ENCODE measurements at places on chromosomes 1 and 21.

GRCh38 chr1:60279798-60280197 is 206.2 kb upstream of the C1orf87 start:
- no peak for DNase-seq

DNA sequence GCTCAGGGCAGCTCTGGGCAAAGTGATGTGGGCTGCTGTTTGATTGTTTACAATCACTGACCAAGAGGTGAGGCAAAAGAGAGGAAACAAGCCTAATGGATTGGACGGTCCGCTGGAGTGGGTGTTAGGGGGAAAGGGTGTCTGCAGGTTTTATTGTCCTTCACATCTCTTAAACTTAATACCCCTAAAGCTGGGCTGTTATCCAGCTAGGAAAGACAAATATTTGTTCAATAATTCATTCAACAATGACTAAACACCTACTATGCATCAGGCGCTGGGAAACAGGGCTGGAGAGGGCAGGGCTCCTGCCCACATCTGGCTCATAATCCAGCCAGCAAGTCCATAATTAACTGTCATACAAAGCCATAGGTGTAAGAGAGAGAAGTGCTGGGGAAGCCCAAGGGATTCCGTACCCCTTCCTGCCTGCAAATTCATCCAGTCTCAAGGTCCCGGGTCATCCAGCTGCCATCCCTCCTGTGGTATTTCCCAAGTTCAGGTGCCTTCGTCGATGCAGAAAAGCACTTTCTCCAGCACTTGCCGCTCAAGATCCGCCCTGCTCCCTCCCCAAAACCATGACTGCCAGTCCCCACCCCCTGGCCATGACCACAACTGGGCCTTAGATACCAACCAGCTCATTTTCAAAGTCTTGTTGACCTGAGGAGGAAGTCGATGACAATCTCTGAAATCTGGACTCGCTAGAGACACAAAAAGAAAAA is 10.7 kb downstream of the TMEM63A start:
- no peak for DNase-seq

DNA sequence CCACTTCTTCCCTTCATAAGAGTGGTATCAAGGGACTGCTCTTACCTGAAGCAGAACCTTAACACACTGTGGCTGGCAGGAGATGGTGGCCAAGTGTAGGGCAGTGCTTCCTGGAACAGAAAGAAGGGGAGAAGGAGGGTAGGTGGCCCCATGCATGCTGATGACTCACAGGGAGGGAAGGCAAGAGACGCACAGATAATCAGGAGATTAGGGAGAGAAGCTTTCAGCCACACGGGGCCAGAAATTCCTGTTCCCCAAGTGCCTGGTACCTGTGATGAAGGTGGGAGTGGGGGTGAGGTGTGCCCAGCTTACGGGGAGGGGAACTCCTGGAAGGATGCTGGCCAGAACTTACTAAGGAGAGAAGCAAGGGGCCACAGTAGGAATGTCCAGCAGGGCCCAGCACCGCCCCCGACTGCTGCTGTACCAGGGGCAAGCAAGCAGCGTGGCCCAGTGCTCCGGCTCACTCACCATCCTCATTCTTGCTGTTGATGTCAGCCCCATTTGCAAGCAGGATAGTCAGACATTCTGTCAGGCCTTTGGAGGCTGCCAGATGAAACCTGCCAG is 7.7 kb downstream of the ANKRD35 start:
- DNase-seq = no peak

DNA sequence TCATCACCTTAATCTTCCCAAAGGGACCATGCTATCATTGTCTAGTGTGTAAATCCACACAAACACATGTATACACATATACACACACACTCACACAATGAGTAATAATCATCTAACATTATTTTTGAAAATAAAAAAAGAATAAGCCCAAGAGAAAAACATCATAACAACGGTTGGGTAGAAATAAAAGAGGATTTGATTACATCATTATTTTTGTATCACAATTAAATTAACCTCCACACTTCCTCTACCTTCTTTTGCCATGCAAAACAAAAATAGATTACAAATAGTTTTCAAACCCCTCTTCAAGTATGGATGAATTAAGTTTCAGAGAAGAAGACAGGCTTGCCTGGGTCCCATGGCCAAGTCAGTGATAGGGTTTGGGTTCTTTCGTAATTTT is 238.1 kb downstream of the VAV3 start:
- DNase-seq = no peak

DNA sequence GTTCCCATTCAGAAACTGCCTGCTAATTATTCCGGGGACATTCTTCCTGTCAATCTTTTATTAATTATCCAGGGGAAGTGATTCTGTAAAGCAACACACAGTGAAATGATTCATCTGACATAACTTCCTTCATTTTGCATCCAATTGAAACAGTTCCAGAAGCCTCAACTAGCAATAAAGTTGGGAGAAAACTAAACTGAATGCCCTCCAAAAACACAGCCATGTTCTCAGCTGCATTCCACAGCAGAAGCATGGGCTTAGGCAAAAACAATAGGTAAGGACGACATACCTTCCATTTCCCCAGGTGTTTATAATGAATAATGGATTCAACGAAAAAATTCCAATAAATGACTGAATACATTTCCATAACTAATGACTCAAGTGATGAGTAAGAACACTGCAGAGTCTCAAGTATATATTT is 36.9 kb upstream of the TARBP1 start:
- DNase-seq = peak; percentile 17

DNA sequence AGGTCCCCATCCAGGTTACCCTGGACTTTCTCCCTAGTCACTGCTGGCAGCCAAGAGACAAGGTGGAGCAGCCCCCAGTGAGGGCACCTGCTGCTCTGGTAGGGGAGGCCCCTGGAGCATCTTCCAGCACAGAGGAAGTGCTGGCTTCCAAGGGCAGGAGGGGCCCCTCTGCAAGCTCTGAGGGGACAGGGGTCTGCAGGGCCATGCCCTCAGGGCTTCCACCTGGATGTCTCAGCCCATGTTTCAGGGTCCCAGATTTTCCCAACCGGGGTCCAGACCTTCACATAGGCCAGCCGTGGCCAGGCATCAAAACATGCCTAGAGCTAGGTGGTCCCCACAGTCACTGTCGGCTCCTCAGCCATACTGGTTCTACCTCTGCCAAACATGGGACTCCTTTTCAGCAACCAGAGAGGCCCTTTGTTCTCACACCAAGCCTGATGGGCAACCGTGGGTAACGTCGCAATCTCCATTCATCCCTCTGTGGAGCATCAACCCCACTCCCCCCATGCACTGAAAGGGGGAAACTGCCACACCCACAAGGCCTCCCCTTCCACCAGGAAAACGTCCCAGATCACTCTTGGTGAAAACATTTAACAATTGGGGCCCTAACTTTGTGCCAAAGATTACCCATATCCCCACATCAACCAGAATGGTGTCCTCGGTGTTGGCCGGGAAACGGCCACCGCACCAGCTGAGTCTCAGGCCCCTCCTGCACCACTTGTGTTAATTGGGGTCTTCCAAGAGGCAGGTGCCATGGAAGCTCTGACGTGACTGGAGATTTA is 1.9 kb upstream of the COL6A2 start:
- DNase-seq = no peak

DNA sequence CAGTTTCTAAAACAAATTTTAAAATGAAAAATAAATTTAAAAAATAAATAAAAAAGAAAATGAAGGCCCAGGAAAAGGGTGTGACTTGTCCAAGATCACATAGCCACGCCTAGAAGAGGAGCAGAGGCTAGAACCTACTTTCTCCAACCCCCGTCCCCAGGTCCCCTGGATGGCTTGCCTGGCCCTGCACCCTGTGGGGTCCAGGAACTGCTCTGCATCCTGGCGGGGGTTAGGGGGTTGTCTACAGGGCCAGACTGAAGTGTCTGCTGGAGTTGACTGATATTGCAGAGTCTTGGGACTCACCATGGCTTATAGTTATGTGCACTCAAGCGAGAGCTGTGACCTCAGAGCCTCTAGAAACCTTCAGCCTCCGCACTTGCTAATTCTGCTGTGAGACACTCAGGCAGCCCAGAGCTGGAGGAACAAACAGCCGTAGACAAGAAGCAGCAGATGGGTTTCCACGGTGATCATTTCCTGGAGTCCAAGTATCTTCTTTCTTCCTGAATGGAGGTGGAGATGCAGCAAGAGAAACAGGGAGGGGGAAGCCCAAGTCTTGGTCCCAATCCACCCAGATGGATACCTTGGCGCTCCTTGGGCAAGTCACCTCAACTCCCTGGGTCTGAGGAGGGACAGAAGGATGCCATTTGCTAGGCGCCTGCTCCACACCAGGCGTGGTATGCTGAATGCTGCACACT is 5.2 kb upstream of the EXTL1 start:
- DNase-seq = no peak

GRCh38 chr1:201269281-201269680 is 14.0 kb upstream of the PKP1 start:
- DNase-seq = no peak

- no peak for DNase-seq
Measured at GRCh38 chr1:22096036-22096435, 43.5 kb downstream of the CDC42 start.

DNA sequence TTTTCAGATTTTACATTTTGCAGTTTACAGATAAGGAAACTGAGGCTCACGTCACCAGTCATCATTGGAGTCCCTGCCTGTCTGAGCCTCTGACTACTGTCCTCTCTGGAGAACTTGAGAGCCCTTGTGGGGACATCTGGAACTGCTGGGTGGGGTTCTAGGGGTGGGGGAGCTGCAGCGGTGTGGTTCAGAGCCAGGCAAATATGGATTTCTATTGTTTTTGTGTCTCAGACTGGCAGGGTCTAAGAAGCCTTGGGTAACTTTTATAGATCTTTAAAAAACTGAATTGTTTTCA is 46.9 kb downstream of the IER5 start:
- peak; percentile 53 for DNase-seq

DNA sequence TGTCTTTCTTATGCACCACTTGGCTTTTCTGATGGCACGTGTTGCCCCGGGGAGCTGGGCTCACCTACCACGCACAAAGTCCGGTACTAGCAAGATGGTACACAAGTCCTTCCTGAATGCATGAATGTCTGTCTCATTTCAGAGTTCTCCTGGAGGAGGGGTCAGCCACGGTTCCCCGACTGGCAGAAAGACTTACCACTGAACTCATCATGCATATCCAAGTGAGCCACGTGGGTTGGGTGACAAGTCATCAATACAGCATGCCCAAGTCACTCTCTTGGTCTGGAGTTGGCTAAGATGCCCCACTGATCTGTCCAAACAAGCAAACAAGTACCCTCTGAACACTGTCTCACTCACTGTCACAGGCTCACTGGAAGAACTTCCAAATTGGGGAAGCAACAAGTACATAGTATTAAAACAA is 28.6 kb upstream of the MX1 start:
- no peak for DNase-seq

- peak; percentile 53 for DNase-seq
Measured at GRCh38 chr1:74689621-74690363, 16.2 kb upstream of the ERICH3 start.

DNA sequence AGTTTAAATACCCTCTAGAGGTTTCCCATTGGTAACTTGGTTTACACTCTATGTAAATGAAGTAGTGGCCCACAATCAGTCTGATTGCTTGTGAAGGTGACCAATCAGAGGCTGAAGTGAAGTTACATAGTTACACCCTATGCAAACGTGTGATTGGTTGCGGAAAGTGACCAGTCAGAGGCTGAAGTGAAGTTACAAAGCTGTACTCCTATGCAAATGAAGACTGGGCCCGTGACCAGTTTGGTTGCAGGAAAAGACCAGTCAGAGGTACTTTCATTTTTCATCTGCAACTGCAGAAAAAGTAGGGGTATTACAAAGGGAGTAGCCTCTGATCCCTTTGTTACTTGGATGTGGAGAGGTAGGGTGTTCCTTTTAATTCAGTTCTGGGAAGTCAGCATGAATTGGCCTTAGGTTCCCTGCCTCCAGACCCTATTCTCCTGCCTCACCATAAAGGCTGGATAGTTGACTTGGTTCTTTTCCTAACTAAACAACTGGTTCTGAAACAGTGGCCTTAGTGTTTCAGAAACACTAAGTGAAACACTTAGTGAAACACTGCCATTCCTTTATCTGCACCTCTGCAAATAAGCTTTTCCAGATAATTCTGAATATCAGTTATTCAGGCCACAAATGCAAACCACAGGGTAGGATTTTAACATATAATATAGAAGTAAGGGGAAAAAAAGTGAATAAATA is 39.3 kb downstream of the MAGI3 start:
- peak; percentile 87 for DNase-seq

DNA sequence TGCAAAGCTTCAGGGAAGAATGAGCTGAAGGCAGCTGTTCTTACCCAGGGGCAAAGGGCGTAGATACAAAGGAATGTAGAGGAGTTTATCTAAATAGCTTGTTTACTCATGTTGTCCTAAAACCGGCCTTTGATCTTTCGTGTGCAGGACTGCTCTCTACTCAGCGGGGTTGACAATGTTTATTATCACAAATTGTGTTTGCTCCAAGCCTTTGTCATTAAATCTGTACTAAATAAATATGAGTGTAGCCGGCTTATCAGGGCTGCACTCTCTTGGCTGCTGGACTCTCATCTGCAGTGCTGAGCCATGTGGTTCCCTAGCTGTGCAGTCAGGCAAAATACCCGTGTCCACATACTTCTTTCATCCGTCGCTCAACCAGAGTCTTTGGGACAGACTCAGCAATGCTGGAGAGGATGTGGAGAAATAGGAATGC is 199.0 kb downstream of the LBR start:
- DNase-seq = no peak

GRCh38 chr1:225890346-225891228 is 1.6 kb upstream of the LEFTY1 start:
- no peak for DNase-seq

- DNase-seq = no peak
Measured at GRCh38 chr1:63746129-63746864, 27.5 kb upstream of the ROR1 start.

DNA sequence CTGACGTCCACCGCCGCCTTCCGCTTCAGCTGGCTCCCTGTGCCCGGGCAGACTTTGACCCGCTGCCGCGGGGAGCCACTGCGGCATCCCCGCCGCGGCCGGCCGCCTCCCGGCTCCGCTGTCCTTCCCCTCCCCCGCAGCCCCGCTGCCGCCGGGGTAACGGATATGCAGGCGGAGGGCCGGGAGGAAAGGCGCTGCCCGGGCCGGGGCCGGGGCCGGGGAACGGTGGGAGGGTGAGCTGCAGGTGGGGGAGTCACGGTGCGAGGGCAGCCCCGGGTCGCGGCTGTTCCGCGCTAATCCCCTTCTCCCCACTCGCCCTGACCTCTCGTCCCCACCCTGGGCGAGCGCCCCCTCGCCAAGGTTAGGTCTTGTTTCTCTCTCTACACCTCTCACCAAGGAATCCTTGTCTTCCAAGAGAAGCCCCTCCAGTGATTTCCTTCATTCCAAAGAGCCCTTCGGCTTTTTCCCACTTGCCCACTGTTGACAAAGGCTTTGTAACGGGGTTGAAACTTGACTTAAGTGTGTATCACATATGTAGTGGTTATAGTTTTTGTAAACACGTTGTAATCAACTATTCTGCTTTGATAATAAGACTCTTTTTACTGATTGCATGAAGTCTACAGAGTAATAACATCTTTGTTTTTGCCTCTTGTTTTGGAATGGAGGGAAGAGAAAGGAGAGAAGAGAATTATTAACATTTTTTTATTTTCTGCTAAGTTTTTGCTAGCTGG is 669 bp downstream of the XPR1 start:
- DNase-seq = peak; percentile 64
